ENCODE measurements at places on chromosomes 13 and 19. TPM values are rescaled to one million over a fixed set of nuclear protein-coding genes. Genes with fewer than 3 reads are reported as not detected.

- no peak for DNase-seq
These were observed 1.3 kb downstream of the PNMA8B start for GRCh38 chr19:46494146-46494940.

DNA sequence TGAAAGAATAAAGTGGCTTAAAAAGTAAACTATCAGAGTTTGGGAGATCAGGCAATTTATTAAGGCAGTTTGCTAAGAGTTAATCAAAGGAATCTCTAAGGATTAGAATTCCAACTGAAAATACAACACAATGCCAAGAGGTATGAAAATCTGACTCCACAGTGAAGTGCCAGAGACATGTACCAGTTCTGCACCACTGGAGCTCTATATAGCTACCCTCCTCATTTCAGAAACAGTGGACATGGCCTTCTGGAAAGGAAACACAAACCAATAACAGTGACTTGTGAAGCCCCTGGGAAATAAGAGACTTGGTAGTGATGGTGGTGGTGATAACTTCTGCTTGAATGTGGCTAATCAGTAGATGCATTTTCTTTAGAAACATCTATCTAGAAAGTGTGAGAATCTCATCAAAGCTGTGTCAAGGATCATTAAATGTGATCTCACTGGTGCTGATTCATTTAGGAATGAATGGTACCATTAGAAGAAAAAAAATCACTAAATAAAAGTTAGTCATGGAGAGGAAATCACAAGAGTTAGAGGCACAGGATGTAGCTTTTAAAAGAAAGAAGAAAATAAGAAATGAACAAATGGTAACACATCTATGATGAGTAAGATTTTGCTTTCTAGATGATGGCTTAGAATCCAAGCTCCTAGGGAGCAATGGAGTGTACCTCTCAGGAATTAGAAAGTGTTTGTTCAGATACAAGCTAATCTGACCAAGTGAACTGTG is 20.1 kb upstream of the N4BP2L1 start:
- DNase-seq: no peak

Gene PLK5
- 0.14 TPM for polyA plus RNA-seq

GRCh38 chr19:10820173-10820572 is 15.8 kb downstream of the TMED1 start:
- no peak for DNase-seq
